ENCODE measurements at places on chromosomes 5 and 9.

GRCh38 chr9:115548609-115549260, 430.8 kb upstream of the TNC start:
- DNase-seq, result no peak

- DNase-seq, result no peak
Observed at GRCh38 chr5:2752821-2753439, 1.5 kb upstream of the IRX2 start.

GRCh38 chr5:128528637-128529255, 9.3 kb downstream of the FBN2 start:
- DNase-seq, result no peak

GRCh38 chr5:140338336-140338735, 8.1 kb downstream of the HBEGF start:
- no peak for DNase-seq

GRCh38 chr5:59575648-59576445, 317.7 kb downstream of the PDE4D start:
- DNase-seq, result no peak

- no peak for DNase-seq
Observed at GRCh38 chr5:176955895-176956294, 50.7 kb downstream of the UIMC1 start.

DNA sequence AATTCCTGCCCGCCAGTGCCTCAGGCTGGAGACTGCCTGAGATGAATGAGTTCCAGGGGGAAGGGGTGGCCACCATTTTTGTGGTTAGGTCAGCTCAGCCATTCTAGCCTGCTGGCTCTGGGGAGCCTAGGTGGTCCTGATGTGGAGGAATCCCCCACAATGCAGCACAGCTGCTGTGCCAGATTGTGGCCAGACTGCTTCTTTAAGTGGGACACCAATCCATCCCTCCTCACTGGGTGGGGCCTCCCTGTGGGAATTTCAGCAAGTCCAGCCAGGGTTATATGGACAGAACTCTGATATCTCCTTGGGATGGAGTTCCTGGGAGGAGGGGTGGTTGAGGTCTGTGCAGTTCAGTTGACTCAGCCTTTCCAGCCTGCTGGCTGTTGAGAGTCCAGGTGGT, 51.2 kb upstream of the DAP start:
- no peak for DNase-seq

DNA sequence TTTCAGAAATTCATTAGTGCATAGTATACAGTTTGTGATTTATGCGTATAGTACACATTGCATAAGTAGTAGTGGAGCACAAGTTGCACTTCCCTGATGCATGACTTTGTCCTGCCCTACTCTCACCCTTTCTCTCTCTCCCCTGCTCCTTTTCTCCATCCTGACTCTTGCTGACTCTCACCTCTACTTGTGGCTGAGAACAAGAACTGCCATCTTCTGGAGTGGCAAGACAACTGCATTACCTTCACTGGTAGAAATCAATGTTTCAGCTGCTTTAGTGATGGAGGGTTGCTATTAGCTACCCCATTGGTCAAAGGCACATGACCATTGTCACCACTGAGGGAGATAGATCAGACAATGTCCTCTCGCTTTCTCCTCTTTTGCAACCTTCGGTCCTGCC, 26.9 kb downstream of the SPEF2 start:
- no peak for DNase-seq

DNA sequence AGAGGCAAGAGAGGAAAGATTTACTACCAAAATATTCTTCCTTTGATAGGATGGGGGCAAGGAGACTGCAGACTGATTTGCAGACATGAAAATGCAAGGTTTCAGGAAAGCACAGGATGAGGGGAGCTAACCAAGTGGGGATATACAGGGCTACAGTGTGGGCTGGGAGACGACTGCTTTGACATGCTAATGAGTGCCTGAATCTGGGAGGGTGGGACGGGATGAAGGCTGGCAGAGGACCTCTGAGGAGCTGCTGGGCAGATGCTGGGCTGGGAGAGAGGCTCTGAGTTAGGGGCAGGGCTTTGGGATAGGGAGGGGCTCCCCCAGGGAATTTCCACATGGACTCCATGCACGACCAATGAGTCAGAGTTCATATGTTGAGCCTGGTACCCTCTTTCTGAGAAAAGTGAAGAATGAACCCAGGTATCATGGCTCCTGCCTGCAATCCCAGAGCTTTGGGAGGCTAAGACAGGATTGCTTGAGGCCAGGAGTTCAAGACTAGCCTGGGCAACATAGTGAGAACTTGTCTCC, 4.9 kb upstream of the CPLX2 start:
- no peak for DNase-seq

- no peak for DNase-seq
Observed at GRCh38 chr5:86968301-86968753, 299.4 kb upstream of the RASA1 start.

DNA sequence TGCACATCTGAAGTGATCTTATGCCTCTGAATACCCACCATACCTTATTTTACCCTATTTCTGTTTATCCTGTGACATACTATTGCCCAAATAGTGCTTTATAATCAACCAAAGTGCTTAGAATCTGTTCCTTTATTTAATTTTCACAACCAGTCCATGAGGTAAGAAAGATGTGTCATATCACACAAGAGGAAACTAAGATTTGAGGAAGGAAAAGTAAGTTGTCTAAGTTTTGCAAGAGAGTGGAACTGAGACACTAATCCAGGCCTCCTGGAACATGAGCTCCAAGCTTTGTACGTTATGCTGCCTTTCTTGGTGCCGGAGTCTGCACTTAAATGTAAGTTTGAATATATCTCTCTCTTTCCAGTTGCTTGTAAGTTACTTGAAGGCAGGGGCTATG, 17.2 kb downstream of the KDM3B start:
- no peak for DNase-seq

- peak; percentile 73 for DNase-seq
Observed at GRCh38 chr5:103340717-103341388, 82.3 kb downstream of the MACIR start.

GRCh38 chr5:151862811-151863472, 61.7 kb downstream of the GLRA1 start:
- no peak for DNase-seq

- DNase-seq, result no peak
Observed at GRCh38 chr5:34672196-34672595, 16.1 kb downstream of the RAI14 start.

DNA sequence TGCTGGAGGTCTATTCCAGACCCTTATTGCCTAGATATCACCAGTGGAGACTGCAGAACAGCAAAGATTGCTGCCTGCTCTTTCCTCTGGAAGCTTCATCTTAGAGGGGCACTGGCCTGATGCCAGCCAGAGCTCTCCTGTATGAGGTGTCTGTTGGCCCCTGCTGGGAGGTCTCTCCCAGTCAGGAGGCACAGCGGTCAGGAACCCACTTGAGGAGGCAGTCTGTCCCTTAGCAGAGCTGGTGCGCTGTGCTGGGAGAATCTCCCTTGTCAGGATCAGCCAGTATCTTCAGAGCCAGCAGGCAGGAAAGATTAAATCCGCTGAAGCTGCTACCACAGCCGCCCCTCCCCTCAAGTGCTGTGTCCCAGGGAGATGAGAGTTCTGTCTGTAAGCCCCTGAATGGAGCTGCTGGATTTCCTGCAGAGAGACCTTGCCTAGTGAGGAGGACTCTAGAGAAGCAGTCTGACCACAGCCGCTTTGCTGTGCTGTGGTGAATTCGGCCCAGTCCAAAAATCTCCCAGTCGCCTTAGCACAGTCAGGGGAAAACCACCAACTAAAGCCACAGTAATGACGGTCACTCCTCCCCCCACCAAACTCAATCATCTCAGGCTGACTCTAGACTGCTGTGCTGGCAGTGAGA, 124.1 kb downstream of the JAKMIP2 start:
- no peak for DNase-seq

DNA sequence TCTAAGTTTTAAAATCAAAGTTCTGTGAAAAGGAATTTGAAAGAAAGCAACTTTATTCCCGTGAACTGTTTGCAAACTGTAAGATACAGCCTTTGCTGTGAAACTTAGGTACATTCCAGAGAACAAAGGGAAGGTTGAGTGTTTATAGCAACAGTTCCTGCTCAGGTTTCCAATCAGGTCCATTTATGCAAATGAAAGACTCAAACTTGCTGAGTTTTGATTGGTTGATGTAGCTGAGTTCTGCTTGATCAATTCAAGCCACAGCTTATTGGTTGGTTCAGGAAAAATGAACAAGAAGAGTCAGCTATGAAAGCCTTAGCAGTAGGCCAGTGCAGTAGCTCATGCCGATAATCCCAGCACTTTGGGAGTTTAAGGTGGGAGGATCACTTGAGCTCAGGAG, 37.9 kb downstream of the SLC27A6 start:
- no peak for DNase-seq

DNA sequence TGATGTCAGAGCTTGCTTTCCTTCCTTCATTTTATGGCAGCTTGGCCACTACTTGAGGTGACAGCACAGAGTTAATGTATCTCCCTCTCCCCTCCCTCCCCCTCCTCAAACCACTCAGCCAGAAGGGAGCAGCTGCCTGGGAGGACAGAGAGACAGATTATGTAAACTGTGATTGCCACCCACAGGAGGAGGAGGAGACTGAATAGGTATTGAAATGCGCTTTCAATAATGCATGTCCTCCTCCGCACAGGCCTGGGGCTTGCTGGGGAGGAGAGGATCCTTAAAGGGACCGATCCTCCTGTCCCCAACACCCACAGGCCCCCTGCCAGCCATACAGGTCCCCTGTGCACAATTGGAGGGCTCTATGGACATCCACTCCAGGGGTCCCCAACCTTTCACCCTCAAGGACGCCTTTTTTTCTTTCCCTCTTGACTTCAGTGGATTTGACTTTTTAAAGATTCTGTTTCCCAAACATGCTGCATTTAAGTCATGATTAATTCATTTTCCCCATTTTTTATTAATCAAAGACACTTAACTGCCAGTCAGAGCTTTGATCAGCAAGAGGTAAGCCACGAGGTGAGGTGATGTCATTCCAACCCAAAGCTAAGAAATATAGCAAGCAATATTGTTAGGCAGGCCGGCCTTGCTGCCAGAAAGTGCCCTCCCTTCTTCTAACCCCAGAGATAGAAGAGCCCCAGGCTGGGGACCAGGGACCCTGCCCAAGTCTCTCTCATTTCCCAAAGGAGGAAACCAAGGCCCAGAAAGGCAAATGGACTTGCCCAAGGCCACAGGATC, 47.5 kb upstream of the CPLX2 start:
- DNase-seq, result no peak

DNA sequence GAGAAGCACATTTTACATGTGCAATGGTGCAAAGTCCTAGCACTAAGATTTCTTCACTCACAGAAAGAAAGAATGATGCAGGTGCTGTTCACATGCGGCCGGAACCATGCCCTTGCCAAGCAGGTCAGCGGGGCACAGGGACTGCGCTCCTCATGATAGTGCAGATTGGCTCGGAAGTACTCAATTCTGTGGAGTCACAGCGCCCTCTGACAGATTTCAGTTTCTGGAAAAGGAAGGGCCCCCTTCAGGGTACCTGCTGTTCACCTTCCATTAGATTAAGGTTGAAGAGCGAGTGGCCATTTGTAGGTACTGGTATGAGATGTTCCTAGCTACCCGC, 75.7 kb downstream of the TMC1 start:
- DNase-seq, result no peak

- DNase-seq, result no peak
Observed at GRCh38 chr5:135429301-135430134, 17.6 kb downstream of the DCANP1 start.

GRCh38 chr5:81896764-81897163, 75.1 kb upstream of the ATG10 start:
- DNase-seq, result no peak

DNA sequence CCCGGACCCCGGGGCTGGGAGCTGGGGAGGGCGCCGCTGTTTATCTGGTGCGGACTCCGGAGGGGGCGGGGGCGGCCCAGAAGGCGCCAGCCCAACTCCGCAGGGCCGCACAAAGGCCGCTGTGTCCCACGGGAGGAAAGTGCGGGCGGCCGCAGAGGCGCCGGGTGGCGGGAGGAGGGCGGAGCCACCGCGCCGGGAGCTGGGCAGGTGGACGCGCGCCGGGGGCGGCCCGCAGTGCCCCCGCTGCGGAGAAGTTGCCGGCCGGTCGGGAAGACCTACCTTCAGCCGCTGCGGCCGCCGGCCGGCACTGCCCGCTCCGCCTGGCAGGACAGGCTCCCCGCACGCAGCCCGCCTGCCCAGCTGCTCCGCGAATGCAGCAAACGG, 43.6 kb downstream of the NACC2 start:
- no peak for DNase-seq

DNA sequence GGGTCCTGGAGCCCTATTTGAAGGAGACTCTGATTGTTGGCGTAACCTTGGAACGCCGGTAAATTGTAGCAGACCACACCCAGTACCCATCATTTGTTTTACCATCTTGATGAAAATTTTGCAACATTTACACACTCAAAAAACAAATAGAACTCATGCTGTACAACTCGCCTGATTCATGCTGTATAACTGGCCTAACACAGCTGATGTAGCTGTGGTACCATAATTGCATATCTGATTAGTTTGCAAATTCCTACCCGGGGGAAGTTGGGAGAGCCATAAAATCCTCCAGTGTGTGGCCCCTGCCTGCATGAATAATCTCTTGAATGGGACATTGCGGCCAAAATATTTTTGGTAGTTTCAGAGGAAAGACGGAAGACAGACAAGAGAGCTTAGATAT, 9.7 kb downstream of the NIPAL4 start:
- DNase-seq, result no peak

DNA sequence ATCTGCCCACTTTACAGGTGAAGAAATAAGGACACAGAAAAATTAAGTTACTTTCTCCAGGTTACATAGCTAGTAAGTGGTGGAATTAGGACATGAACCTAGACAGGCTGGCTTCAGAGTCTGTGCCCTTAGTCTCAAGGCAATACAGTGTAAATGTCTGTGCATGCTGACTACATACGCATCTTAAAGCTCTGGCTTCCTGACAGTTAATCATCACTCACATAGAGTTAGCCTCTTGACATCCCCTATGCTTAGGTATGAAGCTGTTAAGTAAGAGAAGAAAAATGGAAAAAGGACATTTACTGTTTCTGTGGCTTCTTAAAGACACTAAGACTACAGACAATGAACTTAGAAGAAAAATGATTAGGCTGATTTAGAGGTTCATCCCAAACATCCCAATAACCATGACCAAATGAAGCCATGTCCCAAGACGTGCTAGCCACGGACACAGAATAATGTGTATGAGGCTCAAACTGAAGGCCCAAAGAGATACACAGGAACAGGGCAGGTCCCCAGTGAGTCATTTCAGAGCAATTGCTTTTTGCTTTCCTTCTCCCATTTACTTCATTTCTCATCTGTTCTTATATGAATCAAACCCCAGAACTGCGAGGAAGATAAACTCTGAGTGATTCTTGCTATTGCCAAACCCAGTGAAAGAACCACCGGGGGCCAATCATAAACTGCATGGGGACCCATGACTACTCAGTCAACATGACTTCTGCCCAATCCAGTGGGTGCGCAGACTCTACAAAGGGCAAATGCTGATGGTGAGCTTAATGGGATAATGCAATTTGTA, 100.0 kb upstream of the IFNK start:
- DNase-seq, result no peak

GRCh38 chr9:98874721-98875255, 67.3 kb downstream of the GALNT12 start:
- DNase-seq, result no peak

- DNase-seq, result no peak
Observed at GRCh38 chr9:85586684-85587083, 155.1 kb downstream of the AGTPBP1 start.

Measured in GM12864 (cell line).